Osteoblast (primary cell): ENCODE measurements at places on chromosomes 6 and 20.
A peak's percentile ranks its signal among the peaks of the same experiment; 100 is the strongest.

DNA sequence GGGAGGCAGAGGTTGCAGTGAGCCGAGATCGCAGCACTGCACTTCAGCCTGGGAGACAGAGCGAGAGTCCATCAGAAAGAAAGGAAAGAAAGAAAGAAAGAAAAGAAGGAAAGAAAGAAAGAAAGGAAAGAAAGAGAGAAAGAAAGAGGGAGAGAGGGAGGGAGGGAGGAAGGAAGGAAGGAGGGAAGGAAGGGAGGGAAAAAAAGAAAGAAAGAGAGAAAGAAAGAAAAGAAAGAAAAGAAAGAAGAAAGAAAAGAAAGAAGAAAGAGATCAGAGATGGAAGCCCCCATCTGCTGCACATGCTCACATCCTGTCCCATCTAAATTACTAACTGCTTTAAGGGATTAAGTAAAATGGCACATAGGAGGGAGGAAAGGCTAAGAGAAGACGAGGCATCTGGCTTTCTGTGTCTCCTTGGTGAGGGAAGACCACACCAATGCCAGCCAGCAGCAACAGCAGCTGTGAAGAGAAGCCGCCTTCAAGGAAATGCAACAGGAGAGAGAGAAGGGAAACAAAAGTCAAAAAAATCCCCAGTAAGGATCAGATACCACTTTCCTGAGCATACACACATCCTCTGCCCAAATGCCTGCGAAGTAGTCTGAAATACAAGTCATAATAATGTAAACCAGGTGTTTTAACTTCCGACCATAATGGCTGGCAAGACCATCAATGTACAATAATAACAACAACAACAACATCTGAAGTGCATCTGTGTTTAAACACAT is 300.2 kb upstream of the JARID2 start:
- no peak for DNase-seq

DNA sequence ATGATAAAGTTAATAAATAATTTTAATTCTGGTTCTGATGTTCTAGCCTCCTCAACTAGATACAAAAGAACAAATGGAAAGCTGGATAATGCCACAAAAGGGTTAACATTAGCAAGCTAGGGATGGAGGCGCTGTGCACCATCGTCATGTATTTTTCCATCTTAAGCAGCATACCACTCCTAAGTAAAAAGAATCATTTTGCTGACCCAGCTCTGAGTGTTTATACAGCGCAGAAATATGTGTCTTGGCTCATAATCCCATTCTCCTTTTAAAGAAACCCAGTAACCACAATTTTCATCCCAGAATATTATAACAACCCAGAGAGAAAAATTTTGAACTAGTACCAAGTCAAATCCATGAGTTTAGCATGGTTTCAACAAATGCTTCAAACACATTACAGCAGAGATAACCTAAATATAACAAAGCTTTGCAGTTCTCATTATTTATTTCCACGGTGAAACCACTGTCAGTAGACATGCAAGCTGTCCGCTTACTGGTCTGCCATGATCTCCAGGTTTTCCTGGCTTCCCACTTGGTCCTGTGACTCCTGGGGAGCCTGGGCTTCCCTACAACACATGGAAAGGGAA is 111.1 kb downstream of the COL12A1 start:
- DNase-seq, result peak; percentile 92

DNA sequence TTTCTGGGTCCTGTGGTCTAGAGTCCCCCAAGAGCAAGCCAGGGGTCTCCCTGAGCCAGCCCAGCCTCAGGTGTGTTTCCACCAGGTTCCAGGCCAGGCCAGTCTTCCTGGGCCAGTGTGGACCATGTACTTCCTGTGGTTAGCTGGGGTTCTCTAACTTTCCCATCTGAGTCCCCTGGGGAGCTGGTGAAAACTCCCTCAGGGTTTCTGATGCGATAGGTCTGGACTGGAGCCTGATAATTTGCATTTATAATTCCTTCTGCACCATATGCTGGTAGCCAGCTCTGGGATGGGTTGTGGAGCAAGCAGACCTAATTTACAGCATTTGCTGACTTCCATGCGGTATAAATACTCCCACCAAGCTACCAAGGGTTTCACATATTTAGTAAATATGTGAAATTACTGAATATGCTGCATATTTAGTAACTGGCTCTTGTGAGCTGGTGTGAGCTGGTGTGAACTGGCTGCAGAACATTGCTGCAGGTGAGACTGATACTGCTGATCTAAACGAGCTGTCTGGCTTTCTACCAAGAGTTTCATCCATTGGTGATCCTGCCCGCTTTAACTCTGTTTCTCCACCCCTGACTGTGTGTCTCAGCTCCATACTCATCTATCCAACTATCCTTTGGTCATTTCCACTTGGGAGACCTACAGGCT is 62.6 kb downstream of the RIN2 start:
- DNase-seq, result no peak

DNA sequence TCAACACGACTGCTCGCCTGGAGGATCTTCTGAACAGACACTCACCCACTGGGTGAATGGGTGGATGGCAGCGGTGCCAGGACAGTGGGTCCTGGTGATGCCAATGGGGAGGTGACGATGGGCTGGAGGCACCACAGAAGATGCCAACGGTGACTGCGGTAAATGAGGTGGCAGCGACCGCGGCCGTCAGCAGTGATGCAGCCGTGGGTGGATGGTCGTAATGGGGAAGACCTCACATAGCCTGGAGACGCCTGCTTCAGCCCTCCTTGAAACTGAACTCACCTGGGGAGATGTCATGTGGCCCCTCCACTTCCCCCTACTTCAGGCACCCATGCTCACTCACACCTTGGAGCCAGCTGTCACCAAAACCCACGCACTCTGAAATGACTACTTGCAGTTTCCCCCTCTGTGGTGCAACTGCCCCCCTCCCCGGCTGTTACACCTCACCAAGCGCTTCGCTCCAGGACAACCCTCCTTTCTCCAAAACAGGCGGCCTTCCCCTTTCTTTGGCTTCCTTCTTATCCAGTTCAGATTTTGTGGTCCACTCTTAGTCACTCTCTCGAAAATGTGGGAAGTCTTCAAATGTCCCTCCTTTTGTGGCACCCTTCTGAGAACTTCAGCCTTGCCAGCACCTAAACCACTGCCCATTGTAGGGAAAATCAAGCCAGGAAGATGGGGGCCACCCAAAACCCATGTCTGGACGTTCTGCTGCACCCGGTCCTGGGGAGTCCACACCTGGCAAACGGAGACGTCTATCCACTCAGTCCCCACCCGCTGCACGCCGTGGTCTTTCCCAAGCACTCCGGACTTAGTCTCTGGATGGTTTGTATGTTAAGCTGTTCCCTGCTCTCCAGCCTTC is 10.4 kb upstream of the ABHD16B start:
- DNase-seq, result peak; percentile 83

DNA sequence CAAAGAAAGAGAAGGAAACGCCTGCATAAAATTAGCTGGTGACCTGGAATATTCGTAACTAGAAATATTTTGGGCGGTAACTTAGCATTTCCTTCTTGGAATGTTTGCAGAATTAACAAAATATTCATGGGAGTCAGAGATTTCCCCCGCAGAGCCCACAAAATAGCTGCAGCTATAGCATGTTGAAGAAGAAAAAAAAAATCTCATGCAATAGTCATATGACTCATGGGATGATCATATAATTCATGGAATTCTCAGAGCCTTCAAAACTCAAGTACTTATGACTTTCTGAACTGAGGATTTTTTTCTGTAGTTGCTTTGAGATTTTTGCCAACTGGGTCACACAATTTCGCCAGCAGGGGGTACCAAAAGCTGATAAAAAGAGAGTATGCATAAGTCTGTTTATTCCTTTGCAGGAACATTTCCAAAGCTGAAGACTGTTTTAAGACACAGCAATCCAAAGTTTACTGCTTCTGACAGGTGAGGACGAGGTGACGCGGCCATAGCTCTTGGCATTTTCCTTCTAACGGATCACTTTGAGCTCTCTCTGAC is 586.0 kb upstream of the CHD6 start:
- no peak for DNase-seq
